Activated effector memory CD4-positive, alpha-beta T cell treated with Interleukin-2 at 50 U/mL for 16 hours (primary cell): ENCODE measurements at places on chromosomes 5 and 9.

DNA sequence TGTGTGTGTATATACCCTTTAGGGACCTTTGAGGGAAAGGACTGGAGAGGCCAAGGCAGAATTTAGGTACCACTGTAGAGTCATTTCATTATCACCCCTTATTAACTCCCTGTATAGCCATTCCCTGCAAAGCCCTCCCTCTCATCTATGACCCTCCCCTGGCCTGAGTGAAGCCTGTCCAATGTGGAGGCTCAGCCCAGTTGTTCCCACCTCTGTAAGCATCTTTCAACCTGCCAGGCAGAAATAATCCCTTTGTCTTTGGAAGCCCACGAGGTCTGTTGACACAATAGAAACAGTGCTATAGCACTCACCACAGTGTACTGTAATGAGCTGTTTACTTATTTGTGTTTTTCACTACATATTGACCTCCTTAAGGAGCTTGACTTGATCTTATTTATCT lies 88.5 kb upstream of the SEMA6A start:
- DNase-seq = no peak

- no peak for DNase-seq
Measured at GRCh38 chr9:37960631-37961030, 56.7 kb upstream of the SLC25A51 start.

GRCh38 chr5:172904643-172905345 lies 54.4 kb upstream of the RPL26L1 start:
- no peak for DNase-seq

DNA sequence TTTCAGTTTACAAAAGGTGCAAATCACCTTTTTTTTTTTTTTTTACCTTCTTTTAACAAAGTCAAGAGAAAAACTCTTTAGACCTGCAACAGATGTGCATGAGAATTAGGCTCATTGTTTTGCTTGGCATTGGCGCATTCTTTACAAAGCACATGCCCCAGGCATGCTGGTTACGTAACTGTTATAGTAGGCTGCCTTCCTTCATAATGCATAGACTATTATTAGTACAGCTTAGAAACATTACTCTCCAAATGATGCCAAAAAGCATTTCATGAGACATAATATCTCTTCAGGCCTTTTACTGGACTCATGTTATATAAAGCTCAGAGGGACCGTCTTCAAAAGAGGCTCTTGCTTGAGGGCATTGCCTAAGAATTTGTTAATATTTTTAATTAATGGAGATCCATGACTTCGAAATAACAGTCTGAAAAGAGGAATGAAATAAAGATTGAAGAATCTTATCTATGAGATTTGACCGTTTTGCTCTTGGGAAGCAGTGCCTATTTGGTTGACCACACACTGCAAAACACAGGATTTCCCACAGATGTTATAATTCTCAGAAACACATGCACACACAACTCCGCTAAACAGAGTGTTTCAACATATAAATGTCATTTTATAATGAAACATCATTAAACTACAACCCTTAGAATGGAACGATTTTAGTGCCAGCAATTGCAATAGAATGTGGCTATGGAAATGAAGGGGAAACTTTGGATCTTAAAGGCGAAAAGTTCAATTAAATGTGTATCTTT lies 478.7 kb downstream of the PRR16 start:
- no peak for DNase-seq

DNA sequence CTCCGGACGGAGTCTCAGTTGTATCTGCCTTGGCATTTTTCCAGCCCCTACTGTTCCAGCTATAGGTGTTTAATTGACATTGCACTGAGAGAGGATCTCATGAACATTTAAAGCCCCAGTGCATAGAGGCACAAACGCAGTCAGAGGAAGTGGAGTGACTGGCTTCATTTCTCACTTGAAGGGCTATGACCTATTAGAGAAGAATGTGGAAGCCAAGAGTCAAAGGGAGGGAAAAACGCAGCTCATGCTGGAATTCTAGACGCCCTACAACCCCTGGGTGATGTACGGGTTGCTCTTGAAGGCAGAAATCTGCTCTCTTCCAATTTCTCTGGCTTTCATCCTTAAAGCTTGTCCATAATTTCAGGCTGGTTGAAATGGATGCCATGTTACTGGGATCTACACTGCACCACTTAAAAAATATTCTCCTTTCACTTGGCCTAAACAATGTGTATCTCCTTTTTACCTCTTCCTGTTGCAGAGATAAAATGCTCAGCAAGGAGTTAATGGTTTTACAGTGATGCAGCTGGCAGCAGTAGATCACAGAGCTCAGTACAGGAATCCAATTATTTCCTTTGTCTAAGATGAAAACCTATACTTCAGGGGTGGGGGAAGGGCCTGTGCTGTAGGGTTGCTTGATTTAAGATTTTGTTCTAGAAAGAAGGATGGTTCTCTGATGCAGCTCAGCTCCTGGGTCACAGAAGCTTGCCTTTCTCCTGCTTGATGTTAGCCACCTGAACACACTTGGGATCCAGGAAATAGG lies 61.8 kb upstream of the MAMDC2 start:
- DNase-seq = no peak

GRCh38 chr5:122755783-122756182 lies 19.1 kb upstream of the SNX2 start:
- DNase-seq = no peak

- DNase-seq = no peak
Measured at GRCh38 chr5:97980291-97980690, 793.2 kb upstream of the RGMB start.

DNA sequence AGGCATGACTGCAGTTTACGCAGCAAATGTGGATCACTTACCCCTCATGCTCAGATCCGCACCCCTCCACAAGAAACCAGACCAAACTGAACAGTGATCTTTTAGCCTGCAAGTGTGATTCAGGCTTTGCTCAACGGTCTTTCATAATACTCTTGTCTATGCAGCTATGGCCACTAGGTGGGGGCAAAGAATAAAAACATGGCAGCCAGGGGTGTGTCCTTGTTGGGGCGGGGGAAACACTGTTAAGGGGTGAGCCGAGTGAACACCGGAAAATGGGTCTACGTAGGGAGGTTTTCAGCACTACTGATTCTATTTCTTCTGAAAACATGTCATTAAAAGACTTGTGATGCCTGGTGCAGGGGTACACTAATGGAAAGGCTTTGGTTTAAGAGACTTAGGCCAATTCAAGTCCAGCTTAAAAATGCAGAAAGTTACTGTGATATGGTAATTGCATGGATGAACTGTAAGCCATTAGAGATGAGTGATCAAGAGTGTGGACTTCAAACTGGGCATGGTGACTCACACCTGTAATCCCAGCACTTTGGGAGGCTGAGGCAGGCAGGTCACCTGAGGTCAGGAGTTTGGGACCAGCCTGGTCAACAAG lies 49.9 kb upstream of the GPR151 start:
- DNase-seq = peak; percentile 4

- no peak for DNase-seq
Measured at GRCh38 chr9:93830606-93831005, 124.5 kb downstream of the BARX1 start.

DNA sequence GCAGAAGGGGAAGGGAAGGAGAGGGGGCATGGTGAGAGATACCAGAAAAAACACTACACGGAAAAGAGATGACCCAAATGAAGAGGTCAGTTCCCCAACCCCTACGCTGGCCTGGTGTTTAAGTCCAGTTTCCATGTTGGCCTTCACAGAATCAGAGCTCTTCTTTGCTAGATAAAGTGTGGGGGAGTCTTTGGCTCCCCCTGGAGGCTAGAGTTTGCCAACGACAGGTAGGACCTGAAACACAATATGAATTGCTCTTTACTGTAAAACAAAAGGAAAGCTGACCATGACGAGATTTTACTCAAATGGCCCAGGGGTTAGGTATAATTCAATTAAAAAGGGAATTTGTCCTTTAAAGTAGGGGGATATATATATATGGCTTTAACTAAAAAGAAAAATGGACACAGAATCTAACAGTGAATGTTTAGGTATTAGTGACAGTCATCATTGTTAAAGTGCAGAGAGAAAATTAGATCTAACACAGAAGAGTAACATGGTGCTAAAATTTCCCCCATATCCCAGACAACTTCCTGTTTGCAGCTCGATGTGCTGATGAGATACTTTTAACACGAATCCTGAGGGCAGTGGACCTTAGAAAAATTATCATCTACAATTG lies 92.0 kb downstream of the SV2C start:
- peak; percentile 39 for DNase-seq

DNA sequence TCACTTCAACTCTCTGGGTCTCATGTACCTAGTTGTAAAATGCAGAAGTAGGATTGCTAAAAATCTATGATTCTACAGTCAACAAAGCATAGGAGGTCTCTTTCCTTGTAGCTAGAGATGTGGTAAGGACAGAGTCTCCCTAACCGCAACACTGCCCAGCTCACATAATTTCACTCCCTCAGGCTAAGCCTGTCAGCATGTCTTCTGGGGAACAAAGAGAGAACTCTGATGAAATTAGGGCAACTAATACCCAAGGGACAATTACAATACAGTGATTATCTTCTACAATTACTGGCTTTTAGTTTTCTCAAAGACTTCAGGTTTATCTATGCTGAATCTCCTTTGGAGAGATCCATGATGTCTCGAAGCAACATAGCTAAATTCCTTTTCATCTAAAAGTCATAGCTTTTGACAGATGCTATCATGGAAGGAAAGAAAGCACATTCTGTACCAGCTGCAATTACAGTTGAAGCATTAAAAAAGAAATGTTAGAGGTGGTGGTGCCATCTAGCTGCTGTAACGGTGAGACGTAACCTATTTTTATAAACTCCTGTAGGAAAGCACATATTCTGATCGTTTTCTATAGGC lies 141.1 kb upstream of the TARS1 start:
- DNase-seq = no peak

GRCh38 chr5:97608501-97608900 lies 425.5 kb upstream of the RIOK2 start:
- no peak for DNase-seq

GRCh38 chr5:135308752-135309151 lies 90.3 kb downstream of the MACROH2A1 start:
- no peak for DNase-seq

DNA sequence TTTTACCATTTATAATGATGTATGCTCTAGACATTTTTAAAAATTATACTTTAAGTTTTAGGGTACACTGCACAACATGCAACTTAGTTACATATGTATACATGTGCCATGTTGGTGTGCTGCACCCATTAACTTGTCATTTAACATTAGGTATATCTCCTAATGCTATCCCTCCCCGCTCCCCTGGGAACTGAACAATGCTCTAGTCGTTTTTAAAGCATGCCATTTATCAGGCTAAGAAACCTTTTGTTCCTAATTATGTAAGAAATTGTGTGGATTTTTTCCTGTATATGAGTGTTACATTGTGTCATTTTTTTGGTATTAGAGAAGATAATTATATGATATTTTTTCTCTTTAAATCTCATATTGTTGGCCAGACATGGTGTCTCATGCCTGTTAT lies 72.8 kb upstream of the SGCD start:
- no peak for DNase-seq

GRCh38 chr5:111703662-111704061 lies 53.3 kb downstream of the NREP start:
- no peak for DNase-seq

GRCh38 chr9:92686954-92687353 lies 17.0 kb upstream of the IPPK start:
- DNase-seq = no peak

DNA sequence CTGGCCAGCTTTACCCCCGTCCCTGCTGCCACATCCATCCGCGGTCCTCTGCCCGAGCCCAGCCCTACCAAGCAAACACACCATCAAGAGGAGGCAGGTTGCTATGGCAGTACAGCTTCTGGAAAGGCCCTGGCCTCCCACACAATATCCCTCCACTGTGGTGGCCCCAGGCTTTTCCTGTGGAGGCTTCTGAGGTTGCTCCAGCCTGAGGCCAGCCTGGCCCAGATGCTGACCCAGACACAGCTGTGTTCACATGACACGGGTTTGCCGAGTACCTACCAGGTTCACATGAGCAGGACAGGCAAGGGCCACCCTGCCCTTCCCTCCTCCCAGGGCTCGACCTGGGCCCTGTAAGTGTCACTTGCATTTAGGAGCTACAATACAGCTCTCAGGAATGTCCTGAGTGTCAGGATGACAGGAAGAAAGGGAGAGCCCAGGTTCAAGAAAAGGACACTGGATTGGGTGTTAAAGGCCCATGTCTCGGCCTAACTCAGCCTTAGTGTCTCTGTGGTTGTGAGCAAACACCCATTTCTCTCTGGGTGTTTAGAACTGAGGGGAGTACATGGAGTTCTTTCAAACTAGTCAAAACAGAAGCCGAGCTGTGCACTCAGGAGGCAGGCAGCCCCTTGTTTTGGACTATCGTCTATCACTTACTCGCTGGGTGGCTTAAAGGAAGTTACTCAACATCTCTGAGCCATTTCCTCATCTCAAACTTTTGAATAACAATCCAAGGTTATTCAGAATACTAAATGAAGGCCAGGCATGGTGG lies 40.2 kb downstream of the NAIF1 start:
- DNase-seq = peak; percentile 36

GRCh38 chr5:168312606-168313295 lies 21.3 kb downstream of the WWC1 start:
- no peak for DNase-seq

DNA sequence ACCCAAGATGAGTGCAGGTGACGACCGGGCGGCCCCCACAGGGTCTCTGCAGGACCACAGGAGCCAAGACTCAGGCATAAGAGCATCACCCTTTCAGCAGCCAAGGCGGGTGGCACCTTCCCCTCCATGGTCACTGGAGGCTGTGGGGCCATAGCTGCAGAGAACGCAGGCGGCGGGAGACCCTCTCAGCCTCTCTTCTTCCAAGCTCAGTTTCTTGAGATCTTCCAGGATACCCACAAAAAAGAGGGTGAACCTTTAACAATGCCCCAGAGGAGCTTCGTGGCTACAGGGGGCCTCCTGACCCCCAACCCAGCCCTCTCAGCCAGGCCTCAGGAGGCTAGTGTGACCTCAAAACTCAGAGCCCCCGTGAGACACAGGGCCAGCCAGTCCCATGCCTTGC lies 5.8 kb upstream of the TBC1D9B start:
- no peak for DNase-seq

DNA sequence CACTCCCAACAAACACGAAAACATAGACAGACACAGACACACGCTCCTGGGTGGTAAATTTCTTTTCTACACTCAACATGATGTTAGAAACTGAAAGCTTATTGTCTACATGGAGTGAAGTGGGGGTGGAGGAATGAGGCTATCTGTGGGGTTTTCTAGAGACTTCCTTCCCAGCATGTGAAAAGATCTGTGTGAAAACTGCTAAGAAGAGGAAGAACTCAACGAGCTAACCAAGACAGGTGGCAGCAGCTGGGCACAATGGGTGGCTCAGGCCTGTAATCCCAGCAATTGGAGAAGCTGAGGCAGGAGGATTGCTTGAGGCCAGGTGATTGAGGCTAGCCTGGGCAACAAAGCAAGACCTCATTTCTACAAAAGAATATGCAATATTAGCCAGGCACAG lies 7.6 kb downstream of the FYB1 start:
- DNase-seq = no peak

GRCh38 chr9:91374939-91375338 lies 13.2 kb upstream of the AUH start:
- no peak for DNase-seq

GRCh38 chr9:70031141-70031545 lies 12.5 kb upstream of the MAMDC2 start:
- no peak for DNase-seq

- no peak for DNase-seq
Measured at GRCh38 chr9:121782514-121783110, 131.2 kb downstream of the DAB2IP start.
